ENCODE measurements at places on chromosomes 12 and 14.

- DNase-seq = no peak
These were observed 12.5 kb upstream of the ZFP36L1 start for GRCh38 chr14:68805414-68805813.

DNA sequence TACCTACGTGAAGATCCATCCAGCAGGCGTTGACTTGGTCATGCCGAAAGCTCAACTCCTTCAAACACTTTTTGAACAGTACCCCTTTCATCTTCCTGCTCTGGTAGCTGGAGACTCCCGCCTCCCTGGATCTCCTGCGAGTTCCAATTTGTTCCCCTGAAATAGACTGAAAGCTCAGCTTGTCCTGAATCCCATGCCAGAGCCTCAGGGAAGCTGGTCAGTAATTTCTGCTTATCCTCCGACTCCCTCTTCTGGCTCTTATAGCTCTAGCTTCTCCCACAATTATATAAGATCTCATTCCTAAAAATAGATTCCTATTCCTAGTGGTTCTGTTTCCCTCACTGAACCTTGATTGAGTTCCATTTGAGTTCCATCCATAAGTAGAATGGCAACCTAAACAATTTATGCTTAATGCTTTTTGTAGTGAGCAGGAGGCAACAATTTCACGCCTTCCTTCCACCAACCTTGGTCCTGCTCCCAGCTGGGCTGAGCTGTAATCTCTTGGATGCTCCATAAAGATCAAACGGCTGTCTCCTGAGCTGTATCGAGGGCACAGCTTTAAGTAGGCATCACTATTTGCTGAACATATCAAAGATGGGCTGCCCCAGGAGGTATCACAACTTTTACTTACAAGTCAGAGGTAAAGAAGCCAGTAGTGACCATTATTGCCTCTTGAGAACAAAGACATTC is 8.0 kb upstream of the TMEM132C start:
- peak; percentile 66 for DNase-seq

- peak; percentile 16 for DNase-seq
These were observed 762 bp downstream of the PPP2R5E start for GRCh38 chr14:63542231-63542999.

DNA sequence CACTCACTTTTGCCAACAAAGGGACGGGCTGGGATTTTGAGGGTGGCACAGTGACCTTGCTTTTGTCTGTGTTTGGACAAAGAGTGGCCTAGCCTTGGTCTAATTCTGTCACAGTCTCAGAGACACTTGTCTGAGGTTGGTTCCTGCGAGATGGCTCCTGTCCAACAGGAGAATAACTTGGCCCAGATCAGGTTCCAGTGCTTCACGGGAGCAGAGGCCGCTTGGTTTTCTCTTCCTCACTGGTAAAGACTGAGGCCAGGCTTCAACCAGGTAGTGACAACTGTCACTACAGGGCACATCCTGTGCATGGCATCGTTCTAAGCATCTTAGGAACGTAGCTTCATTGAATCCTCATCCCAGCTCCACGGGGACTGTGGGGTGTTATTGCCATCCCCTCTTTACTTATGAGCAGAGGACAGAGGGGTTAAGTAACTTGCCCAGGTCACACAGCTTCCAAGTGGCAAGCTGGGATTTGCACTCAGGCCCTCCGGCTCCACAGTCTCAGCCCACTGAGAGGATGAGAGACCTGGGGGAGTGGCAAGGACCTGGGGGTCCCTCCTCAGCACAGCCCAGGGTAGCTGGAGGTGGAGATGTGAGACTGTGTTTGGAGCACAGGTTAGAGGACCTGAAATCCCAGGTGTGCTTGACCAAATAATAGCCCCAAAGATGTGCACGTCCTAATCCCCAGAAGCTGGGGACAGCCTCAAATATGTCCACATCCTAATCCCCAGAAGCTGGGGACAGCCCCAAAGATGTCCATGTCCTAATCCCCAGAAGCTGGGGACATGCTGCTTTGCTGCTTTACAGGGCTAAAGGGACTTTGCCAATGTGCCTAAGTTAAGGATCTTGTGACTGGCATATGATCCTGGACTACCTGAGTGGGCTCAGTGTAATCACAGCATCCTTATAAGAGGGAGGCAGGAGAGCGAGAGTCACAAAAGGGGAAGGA is 179.2 kb upstream of the RTL1 start:
- no peak for DNase-seq

GRCh38 chr12:131829356-131829747 is 1.2 kb downstream of the MMP17 start:
- DNase-seq = peak; percentile 14

DNA sequence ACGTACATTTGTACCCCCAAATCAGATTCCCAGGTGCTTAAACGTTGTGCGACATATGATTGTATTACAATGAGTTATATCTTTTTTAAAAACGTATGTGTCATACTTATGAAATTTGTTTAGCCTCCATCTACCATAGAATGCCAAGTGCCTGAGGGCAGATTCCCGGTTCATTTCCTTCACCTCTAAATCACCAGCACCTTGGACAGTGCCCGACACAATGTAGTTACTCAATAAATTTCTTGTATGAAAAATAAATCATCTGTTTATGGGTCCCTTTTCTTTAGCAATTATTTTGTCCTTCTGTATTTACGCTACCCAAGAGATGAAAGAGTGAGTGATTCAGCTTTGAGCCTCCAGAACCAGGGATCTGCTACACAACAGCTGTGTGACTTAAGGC is 157.4 kb downstream of the TBX5 start:
- DNase-seq = no peak

GRCh38 chr14:88089445-88089844 is 84.5 kb downstream of the GPR65 start:
- no peak for DNase-seq

DNA sequence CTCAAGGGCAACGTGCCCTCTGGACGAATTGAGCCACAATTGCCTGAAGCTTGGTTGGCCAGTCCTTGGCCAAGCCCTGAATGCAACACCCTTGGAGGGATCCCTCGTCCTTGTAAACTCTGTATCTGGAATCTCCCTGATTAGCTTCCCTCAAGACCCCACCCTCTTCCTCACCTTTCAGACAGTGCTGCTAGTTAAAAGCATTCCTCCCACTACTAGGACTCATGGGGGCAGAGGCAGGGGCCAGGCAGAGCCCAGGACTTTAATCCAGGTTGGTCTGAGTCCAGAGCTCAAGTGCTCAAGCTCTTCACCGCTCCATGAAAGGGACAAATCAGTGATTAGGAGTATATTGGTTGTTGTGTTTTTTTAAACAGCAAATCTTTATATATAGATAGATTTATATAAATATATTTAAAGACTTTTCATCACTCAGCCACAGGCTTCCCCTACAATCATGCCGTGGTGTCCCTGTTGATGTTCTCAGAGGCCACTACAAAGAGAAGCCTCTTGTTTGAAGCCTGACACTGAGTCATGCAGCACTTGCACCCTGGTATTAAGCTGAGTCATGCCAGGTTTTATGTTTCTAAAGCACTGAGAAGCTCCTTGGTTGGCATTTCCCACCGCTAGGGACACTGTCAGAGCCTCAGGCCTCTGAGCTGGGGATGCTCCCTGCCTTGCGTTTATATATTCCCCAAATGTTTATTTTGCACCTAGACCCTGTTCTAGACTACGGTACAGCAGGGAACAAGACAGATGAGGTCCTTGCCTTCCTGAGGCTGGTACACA is 53.8 kb upstream of the GSC start:
- DNase-seq = peak; percentile 14

GRCh38 chr14:94128216-94128839 is 1.1 kb downstream of the IFI27L2 start:
- no peak for DNase-seq

- DNase-seq = no peak
These were observed 94.7 kb downstream of the PRKAB1 start for GRCh38 chr12:119762619-119763018.

DNA sequence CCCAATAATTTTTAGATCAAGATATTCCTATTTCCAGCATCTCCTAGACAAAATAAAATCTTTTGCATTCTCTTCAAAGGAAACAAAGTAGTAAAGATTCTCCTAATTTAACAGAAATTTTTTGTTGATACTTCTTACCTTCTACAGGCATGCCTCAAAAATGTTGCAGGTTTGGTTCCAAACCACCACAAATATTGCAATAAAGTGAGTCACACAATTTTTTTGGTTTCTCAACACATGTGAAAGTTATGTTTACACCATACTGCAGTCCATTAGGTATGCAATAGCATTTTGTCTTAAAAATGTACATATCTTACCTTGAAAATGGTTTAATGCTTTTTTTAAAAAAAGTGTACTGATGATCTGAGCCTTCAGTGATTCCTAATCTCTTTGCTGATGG is 65.6 kb upstream of the USP15 start:
- DNase-seq = no peak

- DNase-seq = no peak
These were observed 71.1 kb downstream of the DUSP16 start for GRCh38 chr12:12491606-12492005.

- DNase-seq = no peak
These were observed 2.9 kb downstream of the SRP54 start for GRCh38 chr14:34985740-34986139.
